Left renal cortex interstitium (tissue), 4 donors: ENCODE measurements at places on chromosomes 2 and 18.

- DNase-seq = no peak
Observed at GRCh38 chr18:12929477-12930083, 18.2 kb upstream of the SEH1L start.

DNA sequence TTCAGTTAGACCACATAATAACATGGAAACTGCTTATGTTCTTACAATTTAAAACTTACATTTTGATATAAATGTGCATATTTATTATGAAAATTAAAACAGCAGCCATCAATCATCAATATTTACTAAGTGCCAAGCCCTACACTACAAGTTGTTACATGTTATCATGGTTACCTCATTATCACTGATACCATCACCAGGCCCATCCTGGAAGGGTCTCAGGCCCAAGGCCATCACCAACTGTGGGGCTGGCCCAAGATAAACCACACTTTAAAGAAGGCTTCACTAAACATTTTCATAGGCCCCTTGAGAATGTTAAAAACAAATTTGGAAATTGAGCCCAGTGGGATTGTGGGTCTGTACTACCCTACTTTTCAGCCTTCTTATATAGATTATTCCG lies 6.4 kb downstream of the ITSN2 start:
- no peak for DNase-seq

- DNase-seq = no peak
Observed at GRCh38 chr2:30985493-30986230, 152.6 kb downstream of the GALNT14 start.

DNA sequence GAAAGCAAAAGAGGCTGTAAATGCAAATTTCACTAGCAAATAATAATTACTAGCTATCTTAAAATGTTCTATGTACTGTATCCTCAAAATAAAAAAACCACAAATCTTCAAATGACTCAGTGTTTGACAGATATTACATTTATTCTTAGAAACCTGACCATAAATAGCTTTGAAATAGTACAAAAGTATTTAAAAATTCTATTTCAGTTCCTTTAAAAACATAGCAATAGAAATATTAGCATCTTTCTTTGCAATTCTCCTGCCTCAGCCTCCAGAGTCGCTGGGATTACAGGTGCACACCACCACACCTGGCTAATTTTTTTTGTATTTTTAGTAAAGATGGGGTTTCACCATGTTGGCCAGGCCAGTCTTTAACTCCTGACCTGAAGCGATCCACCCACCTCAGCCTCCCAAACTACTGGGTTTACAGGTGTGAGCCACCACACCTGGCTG lies 50.6 kb downstream of the MSH6 start:
- DNase-seq = no peak

DNA sequence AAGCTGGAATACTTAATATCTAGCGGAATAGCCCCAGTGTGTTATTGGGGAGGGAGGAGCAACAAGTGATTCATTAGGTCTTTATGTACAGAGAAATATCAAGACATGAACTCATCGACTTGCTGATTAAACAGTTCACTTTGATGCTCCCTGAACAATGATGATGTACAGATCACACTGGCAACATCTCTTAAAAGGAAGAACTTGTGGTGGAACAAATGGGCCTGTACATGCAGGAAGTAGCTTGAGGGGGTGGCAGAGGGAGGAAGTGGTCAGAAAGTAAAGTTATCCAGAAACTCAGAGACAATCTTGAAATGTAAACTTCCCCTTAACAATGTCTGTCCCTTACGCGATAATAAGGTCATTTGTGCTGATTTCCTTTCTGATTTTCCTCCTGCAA lies 90.5 kb downstream of the NXPH2 start:
- DNase-seq = no peak

GRCh38 chr2:38509314-38509946 lies 93.3 kb downstream of the HNRNPLL start:
- DNase-seq = no peak

DNA sequence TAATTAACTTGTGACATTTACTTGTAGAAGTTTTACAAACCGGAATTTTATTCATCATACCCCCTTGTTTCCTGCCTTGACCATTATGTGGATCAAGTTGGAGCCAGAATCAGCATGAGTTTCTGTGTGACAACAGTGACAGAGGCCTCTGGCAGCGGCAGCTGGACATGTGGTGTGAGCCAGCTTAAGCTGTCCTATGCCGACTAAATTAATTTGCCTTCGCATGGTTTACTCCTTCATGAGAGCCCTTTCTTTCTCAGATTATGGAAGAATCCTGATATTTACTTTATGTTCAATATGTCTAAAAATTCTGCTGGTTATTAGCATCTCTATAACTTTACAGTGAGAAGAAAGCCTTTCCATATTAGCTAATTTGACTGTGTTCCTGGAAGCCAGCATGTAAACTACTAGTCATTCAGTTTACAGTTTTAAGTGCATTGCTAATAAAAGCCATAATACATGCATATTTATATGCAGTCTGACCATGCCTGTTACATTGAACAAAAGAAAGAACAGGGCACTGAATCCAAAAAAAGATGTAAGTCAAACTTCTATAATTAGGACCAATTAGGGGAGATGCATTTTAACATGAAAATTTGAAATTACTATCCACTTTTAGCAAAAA lies 495.8 kb upstream of the ACVR2A start:
- no peak for DNase-seq
